ENCODE measurements at places on chromosomes 3 and 15. TPM values are rescaled to one million over a fixed set of nuclear protein-coding genes. Genes with fewer than 3 reads are reported as not detected.
A peak's percentile ranks its signal among the peaks of the same experiment; 100 is the strongest.

DNA sequence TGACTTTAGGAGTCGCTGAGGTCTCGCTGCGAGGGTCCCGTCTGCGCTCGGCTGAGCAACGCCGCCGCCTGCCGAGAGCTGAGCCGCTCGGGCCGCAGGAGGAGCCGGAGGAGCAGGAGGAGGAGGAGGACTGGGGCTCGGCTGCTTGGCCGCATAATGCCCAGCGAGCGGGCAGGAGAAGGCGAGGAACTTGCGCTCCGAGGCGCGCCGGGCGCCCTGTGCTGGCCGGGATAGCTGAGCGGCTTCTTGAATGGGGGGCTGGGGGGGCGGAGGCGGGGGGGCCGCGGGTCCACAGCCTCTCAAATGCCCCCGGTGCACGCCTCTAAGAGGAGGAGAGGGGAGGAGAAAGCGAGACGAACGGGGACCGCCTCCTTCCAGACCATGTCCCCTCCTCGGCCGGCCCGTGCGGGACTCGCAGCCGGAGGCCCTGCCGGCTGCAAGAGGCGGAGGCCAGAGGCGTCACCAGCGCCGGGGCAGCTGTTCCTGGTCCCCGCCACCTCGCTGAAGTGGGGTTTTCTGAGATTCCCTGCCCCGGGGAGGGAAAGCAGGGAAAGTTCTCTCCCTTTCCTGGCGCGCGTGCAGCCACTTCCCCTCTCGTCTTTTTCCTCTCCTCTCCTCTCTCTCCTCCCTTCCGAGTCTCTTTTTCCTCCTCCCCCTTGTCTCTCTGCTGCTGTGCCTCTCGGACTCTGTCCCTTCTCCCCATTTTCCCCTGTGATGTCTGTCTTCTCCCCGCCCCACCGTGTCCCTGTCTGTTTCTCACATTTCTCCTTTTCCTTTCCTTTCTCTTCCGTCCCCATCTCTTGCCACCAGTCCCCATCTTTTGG, at the start of gene ADAMTS9:
Gene ADAMTS9, minus strand, starts transcription at position 220 of the 824 bp plus-strand sequence. CDS start 343 bp downstream, outside the sequence.
- peaks cover 2% of the 10 kb centered on the region for H3K36me3 ChIP-seq
- H3K27ac ChIP-seq = no peak within 1 kb of the TSS
- peaks cover 3% of the 10 kb centered on the region for H3K4me1 ChIP-seq
- no peak within 1 kb of the TSS for H3K4me3 ChIP-seq

DNA sequence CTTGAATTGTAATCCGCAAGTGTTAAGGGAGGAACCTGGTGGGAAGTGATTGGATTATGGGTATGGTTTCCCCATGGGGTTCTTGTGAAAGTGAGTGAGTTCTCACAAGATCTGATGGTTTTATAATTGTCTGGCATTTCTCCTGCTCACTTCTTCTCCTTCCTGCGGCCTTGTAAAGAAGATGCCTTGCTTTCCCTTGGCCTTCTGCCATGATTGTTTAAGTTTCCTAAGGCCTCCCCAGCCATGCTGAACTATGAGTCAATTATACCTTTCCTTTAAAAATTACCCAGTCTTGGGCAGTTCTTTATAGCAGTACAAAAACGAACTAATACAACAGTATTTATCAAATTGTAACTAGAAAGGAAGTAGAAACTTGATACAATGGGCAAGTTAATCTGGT, 31.9 kb downstream of the IFT57 start:
- H3K36me3 ChIP-seq = peaks cover 32% of the 10 kb centered on the region
- no peak overlapping the region for H3K4me3 ChIP-seq
- H3K4me1 ChIP-seq = no peaks in the 10 kb centered on the region

DNA sequence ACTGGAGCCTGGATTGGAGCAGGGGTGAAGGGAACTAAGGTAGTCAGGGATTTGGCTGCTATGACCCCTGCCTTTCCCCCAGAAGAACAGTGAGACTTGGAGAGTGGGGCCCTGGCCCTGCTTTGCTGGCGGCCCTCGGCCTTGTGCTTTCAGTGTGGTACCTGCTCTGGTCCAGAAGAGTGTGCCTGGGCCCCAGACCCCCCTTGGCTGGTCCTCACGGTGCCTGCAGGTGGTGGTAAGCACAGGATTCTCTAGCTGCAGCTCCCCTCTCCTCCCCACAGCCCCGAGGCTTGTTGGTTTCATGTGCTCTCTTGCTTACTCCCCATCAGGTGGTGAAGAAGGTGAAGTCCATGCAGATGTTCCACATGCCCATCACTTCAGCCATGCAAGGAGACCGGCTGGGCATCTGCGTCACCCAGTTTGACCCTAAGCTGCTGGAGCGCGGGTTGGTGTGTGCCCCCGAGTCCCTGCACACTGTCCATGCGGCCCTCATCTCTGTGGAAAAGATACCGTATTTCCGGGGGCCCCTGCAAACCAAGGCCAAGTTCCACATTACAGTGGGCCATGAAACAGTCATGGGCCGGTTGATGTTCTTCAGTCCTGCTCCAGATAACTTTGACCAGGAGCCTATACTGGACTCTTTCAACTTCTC, 125.7 kb downstream of the DNAJB8 start:
- no peak overlapping the region for H3K27ac ChIP-seq
- no peak overlapping the region for H3K4me3 ChIP-seq
- no peaks in the 10 kb centered on the region for H3K4me1 ChIP-seq
- H3K36me3 ChIP-seq = no peaks in the 10 kb centered on the region

GRCh38 chr3:27641888-27642601, 80.1 kb downstream of the EOMES start:
- H3K36me3 ChIP-seq = peaks cover 5% of the 10 kb centered on the region
- H3K4me1 ChIP-seq = peaks cover 13% of the 10 kb centered on the region

DNA sequence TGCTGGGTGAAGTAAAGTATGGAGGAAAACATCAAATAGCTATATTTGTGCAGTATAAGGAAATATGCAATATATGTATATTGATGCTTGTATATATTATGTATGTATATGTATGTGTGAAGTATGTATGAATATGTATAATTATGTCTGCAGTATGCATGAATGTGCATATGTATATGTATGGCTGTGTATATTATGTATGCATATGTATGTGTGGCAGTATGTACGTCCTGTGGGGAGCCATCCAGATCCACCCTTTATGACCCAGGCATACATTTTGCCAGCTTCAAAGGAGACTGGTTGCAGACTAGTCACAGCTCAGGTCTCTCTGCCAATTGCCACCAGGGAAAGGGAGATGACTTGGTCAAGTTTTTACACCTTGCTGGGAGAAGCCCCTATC, 24.1 kb downstream of the CCDC54 start:
- H3K4me3 ChIP-seq = no peak overlapping the region
- no peaks in the 10 kb centered on the region for H3K36me3 ChIP-seq

DNA sequence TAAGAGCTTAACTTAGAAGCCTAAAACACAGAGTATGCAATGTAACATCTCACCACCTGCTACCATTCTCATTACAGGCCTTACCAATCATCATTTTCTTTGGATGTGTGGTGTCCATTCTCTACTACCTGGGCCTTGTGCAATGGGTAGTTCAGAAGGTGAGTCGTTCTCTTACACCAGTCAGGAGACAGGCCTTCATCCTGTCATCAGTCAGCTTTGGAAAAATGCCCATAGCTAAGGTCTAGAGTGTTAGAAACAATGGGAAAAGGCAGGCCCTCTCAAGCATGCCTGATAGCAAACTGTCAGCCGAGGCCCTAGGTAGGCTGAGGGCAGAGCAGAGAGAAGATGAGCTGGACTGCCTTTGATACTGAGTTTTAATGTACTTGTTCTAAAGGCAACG, 13.5 kb downstream of the SLC28A2 start:
- H3K27ac ChIP-seq = no peak overlapping the region
- no peaks in the 10 kb centered on the region for H3K4me1 ChIP-seq
- DNase-seq = no peak
- no peaks in the 10 kb centered on the region for H3K36me3 ChIP-seq
- peaks cover 3% of the 10 kb centered on the region for H3K27me3 ChIP-seq
- no peak overlapping the region for H3K4me3 ChIP-seq

DNA sequence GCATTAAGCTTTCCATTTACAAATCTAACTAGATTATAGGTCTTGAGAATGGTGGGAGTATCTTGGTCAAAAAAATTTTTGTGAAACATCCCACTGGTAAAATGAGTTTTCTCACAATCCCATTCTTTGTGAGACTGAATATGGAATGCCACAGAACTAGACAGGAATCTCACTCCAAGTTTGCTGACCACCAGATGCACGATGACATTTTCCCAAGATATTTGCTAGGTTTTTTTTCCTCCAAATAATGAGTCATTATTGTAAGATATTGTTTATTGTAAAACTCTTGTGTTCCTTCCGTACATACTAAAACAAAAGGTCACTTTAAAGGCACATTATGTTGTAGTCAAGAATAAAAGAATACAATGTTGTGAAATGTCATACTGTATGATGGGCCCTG, 53.9 kb downstream of the COPS2 start:
- no peaks in the 10 kb centered on the region for H3K4me1 ChIP-seq
- no peak overlapping the region for H3K27ac ChIP-seq
- DNase-seq = no peak
- no peaks in the 10 kb centered on the region for H3K27me3 ChIP-seq
- peaks cover 22% of the 10 kb centered on the region for H3K36me3 ChIP-seq

DNA sequence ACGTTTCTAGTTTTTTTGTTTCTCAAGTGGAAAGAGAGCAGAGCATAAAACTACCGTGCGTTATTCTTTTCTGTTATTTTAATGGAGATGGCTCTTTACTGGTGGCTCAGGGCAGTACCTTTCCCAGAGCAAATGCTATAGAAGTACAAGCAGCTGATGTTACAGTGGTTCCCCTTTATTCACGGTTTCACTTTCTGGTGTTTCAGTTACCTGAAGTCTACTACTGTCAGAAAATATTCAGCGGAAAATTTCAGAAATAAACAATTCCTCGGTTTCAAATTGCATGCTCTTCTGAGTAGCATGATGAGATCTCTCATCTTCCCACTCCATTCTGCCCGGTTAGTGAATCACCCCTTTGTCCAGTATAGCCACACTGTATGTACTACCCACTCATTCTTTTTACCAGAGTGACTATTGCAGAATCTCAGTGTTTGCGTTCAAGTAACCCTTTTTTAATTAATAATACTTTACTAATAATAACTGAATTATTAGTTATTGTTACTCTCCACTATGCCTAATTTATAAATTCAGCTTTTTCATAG, 597.5 kb upstream of the ROBO2 start:
- H3K36me3 ChIP-seq = no peaks in the 10 kb centered on the region
- no peaks in the 10 kb centered on the region for H3K27me3 ChIP-seq
- no peak overlapping the region for H3K27ac ChIP-seq
- H3K4me1 ChIP-seq = no peaks in the 10 kb centered on the region
- no peak for DNase-seq

DNA sequence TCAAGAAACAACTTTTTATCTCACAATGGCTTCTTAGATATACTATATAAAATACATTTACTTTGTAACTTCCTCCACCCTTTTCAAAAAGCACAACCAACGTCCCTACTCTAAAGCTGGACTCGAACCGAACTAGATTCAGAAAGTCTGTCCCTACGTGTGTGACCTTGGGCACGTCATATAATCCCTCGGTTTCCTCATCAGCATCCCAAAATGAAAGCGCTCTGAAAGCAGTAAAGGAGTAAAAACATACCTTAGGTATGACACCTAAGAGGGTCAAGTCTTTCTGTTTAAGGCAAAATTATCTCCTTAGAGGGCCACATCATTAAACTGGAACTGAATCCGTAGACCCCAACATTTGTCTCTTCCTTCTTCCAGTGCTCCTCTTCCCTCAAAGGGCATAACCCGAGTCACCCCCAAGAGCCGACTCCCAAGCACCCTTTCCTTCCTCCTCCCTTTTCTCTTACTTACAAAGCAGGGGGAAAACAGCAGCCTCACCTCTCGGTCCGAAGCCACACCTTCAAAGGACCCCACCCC, 663 bp downstream of the PDCD10 start:
- H3K36me3 ChIP-seq = peaks cover 6% of the 10 kb centered on the region
- no peaks in the 10 kb centered on the region for H3K27me3 ChIP-seq
- peak; percentile 43 for DNase-seq
- H3K4me3 ChIP-seq = no peak overlapping the region

DNA sequence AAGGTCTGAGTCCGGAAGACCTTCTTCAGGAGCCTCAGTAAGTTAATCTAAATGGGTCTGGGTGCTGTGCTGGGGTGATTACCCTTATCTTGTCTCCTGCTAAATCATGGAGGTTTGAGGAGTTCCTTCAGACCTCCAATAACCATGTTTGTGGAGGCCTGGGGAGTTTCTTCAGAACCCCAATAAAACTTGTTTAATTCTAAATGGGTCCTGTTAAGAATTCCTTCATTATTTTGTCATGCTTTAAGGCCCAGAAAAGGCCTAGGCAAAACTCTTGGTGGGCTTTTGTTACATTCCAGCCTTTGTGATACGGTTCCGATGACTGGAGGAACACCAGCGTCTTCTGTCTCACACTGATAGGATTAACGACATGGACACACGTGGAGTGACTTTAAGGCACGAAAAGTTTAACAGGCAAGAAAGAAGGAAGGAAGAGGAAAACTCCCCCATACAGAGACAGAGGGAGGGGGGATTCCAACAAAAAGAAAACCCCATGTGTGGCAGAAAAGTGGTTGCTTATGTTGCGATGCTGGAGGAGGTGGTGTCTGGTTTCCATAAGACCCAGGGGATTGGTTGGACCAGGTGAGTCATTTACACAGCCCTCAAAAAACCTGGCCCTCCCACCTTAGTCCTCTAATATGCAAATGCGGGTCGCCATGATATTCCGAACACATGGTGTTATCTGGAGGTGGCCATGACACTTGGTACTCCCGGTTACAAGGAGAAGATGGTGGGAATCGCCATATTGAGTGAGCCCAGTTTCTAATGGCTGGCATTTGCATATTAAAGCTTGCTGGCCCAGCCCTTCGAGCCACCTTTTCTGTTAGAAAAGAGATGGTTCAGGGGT, 72.6 kb upstream of the MFGE8 start:
- H3K4me3 ChIP-seq = no peak overlapping the region
- no peak for DNase-seq
- peaks cover 12% of the 10 kb centered on the region for H3K27me3 ChIP-seq
- H3K27ac ChIP-seq = no peak overlapping the region
- no peaks in the 10 kb centered on the region for H3K36me3 ChIP-seq

- peak; percentile 44 for DNase-seq
- H3K4me1 ChIP-seq = peaks cover 33% of the 10 kb centered on the region
- H3K36me3 ChIP-seq = peaks cover 7% of the 10 kb centered on the region
- peak overlapping the region; percentile 72 for H3K4me3 ChIP-seq
Observed at GRCh38 chr3:179321668-179322285, 1.1 kb upstream of the ZNF639 start.

- no peaks in the 10 kb centered on the region for H3K36me3 ChIP-seq
- H3K4me3 ChIP-seq = no peak overlapping the region
- no peaks in the 10 kb centered on the region for H3K4me1 ChIP-seq
- no peak overlapping the region for H3K27ac ChIP-seq
Observed at GRCh38 chr3:5813521-5813920, 626.0 kb downstream of the EDEM1 start.

DNA sequence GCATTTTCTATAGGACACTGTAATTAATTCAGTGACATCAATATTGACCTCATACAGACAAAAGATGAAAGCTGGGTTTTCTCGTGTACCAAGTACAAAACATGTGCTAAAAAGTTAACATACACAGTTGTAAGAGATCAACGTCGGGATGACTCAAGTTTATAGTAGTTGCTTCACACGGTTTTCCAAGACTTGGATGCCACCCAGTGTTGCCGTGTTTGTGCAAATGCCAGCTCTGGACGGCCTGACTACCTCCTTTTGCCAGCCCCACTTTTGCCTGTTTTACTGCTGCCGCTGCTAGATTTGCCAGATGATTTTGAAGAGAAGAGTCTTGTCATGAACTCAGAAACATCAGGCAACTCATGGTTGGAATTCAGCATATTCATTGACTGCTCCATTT, 17.6 kb downstream of the EMC7 start:
- H3K36me3 ChIP-seq = peaks cover 33% of the 10 kb centered on the region
- H3K4me3 ChIP-seq = no peak overlapping the region
- H3K27me3 ChIP-seq = no peaks in the 10 kb centered on the region
- H3K27ac ChIP-seq = no peak overlapping the region

The IMP3 gene
- 84.0 TPM for total RNA-seq

The UROC1 gene
- total RNA-seq = not detected

The MYNN gene
- total RNA-seq = 15.3 TPM

The AP2M1 gene
- total RNA-seq = 230 TPM

The ANKUB1 gene
- total RNA-seq = not detected

The MYL3 gene
- not detected for total RNA-seq
